ENCODE measurements at places on chromosomes 12 and 14.

DNA sequence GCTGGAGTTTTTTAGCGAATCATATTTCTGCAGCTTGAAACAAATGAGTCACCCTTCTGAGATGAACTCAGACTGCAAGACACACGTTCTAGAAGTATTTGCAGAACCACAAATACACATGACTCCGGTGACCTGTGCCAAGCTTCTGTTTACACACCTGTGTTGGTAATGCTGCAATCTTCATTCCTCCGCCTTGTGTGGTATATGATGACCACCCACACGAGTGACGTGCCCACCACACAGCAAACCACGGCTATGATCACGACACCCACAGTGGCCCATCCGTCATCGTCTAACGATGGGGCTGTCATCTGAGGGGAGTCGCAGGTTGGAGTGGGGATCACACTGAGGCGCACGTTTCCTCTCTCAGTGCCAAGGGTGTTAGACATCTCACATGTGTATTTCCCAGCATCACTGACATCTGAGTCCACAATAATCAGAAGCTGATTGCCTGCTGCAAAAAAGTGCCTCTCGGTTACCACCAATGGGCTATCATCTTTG lies 43.0 kb downstream of the LRIG3 start:
- no peak for DNase-seq

DNA sequence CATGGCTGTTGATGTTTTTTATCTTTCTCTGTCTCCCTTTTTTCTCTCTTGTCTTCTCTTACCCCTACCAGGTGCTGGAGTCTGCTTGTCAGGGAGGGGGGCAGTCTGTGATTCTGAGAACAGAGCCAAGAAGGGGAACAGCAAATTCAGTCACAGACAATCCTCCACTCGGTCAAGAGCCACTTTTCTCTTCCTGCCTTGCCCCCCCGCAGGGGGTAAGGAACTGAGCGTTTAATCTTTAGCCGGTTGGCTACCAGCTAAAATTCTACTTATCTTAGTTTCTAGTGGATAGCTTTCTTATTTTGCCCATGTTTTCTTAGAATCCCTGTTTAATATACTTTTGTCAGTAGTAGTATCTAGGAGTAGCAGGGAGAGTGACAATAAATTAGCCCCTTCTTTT lies 1.9 kb downstream of the RIMKLB start:
- no peak for DNase-seq

DNA sequence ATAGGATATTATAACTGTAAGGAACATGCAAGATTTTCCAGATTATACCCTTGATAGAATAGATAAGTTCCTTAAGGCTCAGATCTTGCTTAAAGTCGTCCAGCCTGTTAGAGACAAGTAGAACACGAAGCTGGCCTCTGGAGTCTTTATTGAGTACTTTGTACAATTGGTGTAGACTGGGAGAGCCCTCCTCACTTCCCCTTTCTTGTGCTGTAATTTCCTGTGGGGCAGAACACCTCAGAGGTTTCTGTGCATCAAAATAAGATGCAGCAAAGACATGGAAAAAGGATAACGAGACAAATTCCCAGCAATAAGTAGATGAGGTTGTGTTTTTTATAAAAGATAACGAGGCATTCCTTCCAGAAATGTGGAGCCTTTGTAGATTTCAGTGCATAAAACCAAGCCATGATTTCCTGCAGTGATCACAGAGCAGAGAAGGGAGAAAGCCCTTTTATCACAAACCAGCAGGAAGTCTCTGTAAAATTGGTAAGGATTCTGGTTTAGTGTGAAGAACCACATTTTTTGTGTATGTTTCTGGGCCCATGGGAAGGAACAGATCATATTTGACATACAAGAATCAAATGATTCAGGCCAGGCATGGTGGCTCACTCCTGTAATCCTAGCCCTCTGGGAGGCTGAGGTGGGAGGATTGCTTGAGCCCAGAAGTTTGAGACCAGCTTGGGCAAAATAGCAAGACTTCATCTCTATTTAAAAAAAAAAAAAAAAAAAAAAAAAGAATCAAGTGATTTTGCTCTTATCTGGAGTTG lies 18.0 kb downstream of the GPRC5A start:
- DNase-seq = no peak

DNA sequence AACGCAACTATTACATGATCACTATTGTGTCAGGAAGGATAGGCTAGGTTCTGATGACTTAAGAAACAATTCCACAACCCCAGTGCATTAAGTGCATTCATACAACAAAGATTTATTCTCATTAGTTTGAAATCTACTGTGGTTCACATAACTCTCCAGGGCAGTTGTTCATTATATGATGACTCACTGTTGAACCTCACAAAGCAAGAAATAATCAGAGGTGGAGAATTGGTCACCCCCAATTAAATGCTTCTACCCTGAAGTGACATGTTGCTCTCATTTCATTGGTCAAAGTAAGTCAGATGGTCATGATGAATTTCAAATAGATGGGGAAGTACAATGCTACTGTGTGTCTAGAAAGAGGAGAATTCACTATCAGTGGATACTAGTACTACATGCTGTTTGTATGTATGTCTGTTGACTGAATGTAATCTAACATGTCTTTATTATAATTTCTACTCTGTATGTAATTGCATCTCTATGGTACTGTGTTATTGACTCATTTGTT lies 6.1 kb upstream of the HELB start:
- no peak for DNase-seq

Data from anterior cingulate cortex (tissue), 58 donors.